Right cardiac atrium (tissue), 5 donors: ENCODE measurements at places on chromosomes 1 and 21. TPM values are rescaled to one million over a fixed set of nuclear protein-coding genes. Genes with fewer than 3 reads are reported as not detected.

Gene ARHGAP29
- 31.1 TPM for total RNA-seq

DNA sequence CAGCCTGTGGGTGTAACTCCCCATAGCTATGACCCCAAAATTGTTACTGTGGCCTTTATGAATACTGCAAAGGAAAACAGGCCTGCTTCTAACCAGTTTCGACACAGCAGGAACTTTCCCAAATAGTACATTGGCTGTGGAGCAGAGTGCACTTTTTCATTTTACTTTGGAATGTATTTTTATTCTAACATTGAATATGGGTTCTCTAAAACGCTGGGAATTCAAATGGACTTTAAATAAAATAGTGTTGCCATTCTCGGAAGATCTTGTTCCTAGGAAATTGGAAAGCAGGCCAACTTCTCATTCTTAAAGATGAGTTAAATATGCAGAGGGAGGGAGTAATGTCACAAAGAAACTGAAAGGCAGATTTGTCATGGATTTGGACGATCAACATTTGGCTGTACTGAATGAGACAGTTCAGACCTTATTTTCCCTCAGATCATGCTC lies 39.6 kb upstream of the ARHGAP29 start:
- no peak for DNase-seq

DNA sequence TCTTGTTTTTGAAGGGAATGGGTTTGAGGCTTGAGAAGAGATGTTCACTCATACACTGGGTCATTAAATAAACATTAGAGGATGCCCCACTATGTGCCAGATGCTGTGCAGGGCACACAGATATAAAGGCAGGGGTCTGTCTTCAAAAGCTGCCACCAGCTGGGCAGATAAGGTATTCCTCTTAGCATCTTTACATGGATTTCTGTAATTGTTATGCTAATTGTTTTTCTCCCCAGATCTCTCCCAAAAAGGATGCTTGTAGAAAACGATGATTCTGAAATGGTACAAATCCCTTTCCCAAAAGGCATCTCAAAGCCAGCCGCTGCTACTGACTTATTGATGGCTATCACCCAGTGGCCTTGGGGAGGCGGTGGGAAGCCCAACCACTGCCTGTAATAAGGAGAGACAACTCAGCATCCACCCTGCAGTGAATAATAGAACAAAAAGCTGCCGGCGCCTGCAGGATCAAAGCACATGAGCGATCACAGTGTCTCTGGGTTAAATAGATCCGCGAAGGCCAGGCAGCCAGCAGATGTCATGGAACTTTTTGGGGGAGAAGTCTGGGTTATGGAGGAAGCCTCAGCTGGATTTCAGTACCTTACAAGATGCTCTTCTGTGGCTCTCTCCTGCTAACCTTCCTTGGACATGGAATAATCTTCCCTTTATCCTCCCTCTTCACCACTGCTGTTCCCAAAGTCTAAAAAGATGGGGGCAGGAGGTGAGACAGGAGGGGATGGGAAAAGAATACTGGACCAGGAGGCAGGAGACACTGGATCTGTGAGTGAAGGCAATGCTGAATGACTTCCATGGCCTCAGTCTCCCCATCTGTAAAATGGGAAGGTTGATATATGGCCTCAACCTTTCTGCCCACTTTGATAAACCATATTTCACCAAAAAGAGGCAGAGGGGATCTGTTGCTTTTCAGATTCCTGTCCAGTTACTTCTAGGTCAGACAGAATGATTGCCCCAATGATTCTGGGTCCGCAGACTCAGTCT lies 54.8 kb upstream of the CD34 start:
- no peak for DNase-seq

- DNase-seq: no peak
Measured at GRCh38 chr1:215900684-215901083, 333.6 kb downstream of the KCTD3 start.

Gene ASPM
- 0.91 TPM for total RNA-seq

Gene MEGF6
- total RNA-seq: 18.7 TPM

Gene LDLRAP1
- total RNA-seq: 10.2 TPM
